Left ventricle myocardium inferior (tissue), 1 donor: ENCODE measurements at places on chromosomes 11 and 22. TPM values are rescaled to one million over a fixed set of nuclear protein-coding genes. Genes with fewer than 3 reads are reported as not detected.
A peak's percentile ranks its signal among the peaks of the same experiment; 100 is the strongest.

Gene GGTLC2
- total RNA-seq, result not detected

Gene PPFIBP2
- total RNA-seq, result 19.2 TPM

Gene MOGAT2
- total RNA-seq, result not detected

Gene DGAT2
- total RNA-seq, result 6.9 TPM

Gene EIF3D
- 75.4 TPM for total RNA-seq

Gene UPB1
- 1.1 TPM for total RNA-seq

Gene FAM227A
- 1.0 TPM for total RNA-seq

Gene BTBD18
- not detected for total RNA-seq

DNA sequence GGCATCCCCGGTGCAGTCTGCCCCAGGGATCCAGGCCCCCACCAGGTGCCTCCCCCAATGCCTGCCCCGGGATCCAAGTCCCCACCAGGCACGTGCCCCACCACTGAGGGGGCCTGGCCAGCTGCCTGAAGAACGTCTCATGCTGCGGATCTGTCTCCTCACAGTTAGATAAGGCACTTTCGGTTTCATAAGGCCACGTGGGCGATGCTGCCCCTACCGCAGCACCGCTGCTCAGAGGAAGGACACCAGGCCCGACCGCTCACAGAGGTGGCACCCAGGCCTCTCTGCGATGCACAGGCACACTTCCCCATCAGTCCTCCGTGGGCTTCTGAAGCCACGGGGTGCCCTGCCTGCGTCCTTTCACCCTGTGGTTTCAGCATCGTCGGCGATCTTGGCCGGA is 68.1 kb upstream of the BID start:
- no peak for DNase-seq

GRCh38 chr22:20008221-20008995 is 8.2 kb downstream of the ARVCF start:
- no peak for DNase-seq

- DNase-seq, result peak; percentile 5
These were observed 305.6 kb downstream of the TBC1D22A start for GRCh38 chr22:47067911-47068625.

DNA sequence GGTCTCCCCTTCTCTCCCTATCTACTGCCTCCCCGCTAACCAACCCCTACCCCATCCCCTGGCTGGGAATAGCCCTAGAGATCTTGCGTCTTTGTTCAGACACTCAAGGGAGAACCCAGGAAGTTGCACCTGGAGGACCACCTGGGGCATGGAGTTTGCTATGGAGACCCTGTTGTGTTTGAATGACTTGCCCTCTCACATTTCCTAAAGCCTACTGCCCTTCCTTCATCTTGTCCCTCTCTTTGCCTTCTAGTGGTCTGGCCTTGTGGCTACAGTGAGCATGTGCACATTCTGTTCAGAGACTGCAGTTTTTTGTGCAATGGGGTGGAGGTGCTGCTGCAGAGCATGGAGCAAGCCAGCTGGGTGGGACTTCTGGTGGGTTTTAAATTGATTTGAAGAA is 42.5 kb downstream of the ZNRF3 start:
- no peak for DNase-seq

DNA sequence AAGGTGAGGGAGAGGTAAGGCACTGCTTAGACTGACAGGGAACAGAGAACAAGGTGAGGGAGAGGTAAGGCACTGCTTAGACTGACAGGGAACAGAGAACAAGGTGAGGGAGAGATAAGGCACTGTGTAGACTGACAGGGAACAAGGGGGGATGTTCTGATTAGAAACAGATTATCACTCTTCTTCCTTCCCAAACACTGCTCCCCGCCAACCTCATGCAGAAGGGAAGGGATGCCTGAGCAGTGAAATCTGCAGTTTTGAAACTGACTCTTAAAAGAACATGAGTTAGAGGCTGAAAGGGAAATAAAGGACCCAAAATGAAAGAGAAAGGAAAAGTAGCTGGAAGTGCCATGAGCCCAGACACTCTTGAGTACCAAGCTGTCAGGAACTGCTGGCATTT is 29.8 kb downstream of the NEFH start:
- DNase-seq, result no peak

DNA sequence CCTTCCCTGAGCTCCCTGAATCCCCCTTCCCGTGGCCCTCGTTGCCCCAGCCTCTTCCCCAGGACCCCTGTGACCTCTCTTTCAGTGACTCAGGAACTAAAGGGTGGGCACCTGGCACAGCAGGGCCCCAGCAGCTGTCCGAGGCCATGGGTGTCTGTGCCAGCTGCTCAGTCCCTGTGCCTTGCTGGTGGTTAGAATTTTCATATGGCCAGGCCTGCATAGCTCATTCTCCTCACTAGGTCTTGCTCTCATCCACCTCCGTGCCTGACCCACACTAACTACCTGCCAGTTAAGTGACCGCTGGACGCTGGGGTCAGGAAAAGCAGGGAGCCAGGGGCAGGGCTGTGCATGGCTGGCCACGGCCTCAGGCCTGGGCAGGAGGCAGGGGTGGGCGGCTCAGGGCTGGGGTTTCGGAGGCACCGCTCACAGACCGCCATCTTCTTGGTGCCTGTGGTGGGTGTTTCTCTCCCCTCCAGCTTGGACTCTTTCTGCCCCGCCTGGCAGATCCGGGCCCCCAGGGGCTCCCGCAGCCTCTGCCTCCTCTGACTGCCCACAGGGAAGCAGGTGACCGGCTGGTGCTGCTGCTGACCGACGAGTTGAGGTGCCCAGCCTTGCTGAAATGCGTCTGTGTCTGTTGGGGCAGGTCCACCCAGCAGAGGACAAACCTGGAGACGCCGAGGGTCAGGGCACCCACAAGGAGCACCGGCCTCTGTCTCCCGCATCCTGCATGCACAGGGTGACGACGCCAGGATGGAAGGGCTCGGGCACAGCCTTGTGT is 20.3 kb downstream of the MRGPRD start:
- DNase-seq, result no peak

DNA sequence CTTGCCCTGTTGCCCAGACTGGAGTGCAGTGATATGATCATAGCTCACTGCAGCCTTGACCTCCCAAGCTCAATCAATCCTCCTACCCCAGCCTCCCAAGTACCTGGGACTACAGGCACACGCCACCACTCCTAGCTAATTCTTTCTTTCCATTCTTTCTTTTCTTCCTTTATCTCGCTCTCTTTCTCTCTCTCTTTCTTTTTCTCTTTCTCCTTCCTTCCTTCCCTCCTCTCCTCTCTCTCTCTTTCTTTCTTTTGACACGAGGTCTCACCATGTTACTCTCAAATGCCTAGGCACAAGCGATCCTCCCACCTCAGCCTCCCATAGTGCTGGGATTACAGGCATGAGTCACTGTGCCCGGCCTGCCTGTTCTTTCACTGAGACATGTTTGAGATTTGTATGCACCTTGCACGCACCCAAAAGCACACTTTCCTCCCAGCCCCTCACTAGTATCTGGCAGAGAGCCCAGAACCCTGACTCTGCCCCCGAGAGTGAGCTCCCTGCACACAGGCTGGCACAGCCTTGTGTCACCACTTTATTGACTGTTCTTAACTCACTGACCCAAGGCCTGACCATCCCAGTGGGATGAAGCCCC is 56.8 kb downstream of the CD6 start:
- no peak for DNase-seq

GRCh38 chr11:123562829-123563228 is 91.6 kb downstream of the SCN3B start:
- no peak for DNase-seq

DNA sequence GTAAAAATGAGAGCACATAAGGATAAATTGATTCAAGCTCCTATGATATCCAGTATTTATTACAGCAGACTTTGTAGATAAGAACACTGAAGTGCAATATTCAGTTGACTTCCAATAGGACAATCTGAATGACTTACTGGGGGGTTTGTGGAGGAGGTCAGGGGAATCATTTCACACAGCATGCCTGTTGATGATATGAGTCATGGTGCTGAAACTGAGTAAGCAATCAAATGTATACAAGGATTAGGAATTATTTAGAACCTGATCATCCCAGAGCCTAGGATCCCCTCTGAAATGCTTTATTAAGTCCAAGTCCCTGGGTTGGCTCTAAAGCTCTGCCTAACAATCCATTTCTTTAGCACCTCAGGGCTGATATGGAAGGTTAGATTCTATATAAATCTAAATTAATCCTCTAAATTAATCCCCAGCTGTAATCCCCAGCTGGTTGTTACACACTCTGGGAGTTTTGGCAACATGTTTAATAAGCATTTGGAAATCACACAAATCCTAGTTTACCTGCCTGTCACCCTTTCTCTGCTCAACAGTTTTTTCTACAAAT is 326.4 kb downstream of the GUCY1A2 start:
- no peak for DNase-seq

GRCh38 chr11:76307978-76308747 is 72.8 kb downstream of the THAP12 start:
- no peak for DNase-seq

- DNase-seq, result no peak
These were observed 1.1 kb downstream of the PLAAT5 start for GRCh38 chr11:63489879-63490278.

DNA sequence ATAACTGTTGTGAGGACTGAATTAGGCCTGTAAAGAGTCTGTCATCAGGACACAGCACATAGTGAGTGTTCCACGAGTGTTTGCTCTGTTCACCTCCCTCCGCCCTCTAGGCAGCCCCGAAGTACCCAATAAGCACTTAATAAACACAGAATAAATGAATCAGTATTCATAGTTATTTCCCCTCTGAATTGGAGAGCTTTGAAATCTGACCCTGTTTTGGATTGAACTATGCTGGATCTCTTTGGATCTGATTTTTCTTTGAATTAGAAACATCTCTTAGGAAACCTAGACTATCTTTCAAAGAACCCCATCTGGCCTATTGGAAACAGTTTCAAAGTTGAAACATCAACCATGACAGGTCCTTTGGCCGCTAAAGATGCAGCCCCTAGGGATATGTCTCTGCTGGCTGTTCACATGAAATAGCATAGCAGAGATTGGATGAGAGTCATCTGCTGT is 615.5 kb downstream of the NTM start:
- peak; percentile 20 for DNase-seq

GRCh38 chr11:14641801-14642200 is 1.8 kb upstream of the PDE3B start:
- DNase-seq, result no peak

DNA sequence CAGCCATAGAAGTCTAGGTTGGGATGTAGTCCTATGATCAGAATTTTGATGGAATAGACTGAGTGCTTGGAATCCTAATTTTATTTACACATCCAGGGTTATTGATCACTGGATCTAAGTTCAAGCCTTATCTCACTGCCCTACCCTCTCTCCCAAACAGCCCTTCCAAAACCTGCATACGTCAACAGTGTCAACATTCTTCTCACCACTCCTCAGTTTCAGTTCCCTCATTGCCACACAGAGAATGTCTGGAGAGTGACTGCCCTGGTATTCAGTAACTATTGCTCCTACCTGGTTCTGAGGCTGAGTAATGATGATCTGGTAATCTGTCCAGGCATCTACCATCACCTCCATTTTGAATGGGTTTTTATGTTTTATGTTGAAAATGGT is 60.0 kb downstream of the GLYATL1 start:
- DNase-seq, result no peak

DNA sequence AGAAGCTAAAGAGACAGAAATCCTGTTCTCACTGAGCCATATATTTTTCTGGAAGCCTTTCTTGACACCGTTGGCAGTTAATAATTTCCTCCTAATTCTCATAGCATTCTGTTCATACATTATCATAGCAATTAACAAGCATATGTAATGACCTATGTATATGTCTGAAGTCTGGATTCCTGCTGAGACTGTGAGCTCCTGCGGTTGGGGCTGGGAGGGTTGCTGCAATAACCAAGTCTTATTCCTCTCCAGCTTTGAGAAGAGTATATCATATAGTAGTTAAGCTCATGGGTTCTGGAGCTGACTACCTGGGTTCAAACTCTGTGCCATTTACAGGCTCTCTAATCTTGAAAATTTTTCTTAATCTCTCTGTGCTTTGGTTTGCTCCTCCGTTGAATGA is 175.2 kb downstream of the MAML2 start:
- no peak for DNase-seq

DNA sequence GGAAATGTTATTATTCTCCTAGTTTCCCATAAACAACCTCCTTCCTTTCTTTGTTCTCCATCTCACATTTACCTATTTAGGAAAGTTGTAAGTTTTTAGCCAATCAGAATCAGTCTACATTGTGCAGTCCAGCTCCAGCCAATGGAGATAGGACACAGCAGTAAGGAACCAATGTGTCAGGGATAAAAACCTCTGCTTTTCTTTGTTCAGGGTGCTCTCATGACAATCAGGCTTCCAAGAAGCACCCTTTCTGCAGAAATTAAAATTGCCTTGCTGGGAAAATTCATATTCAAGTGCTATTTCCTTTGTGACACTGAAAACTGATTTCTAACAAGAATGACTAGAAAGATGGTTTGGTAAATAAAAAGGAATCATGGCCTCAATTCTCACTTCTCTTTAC is 14.6 kb downstream of the SCGB2A1 start:
- no peak for DNase-seq

DNA sequence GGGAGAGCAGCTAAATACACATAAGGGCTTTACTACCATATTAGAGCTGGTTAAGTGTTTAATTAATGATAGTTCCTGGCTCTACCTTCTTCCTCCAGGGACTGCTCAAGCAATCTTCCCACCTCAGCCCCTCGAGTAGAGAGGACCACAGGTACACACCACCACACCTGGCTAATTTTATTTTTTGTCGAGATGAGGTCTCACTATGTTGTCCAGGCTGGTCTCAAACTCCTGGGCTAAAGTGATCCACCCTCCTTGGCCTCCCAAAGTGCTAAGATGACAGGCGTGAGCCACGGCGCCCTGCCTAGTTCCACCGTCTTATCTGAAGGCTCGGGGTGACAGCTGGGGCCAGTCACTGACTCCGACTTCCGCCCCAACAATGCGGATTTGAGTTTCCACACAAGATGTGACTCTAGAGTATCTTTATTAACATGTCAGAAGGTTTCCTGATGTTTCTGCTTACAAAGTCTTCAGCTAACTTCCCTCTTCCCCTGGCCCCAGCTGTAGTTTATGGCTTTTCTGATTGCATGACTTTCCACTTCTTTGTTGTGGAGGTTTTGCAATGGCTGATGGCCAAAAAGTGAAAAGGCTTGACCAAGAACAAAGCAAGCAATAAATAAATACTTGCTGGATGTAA is 16.8 kb downstream of the TPST2 start:
- peak; percentile 50 for DNase-seq

DNA sequence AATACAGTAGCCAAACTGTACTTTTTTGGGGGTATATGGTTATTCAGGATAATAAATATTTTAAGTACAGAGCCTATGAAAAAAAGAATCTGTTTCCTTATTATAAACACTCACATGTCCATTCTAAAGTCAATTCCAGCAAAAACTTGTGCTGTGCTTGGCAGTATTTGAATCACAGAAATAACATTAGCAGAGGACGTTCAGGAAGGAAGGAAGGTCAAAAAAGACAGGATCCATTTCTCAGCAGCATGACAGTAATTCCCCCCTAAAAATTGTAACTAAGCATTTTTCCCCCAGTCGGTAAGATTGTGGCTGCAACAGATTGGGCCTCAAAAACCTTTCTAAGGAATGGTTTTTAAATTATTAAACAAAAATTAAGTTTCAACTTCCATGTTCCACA is 124.8 kb downstream of the ATG16L2 start:
- DNase-seq, result no peak

GRCh38 chr11:33256031-33256812 is 959 bp upstream of the HIPK3 start:
- no peak for DNase-seq

- peak; percentile 13 for DNase-seq
These were observed 74.4 kb upstream of the PPARA start for GRCh38 chr22:46075764-46076531.
